ENCODE measurements at places on chromosomes 12 and 14.

- DNase-seq: no peak
These were observed 509.6 kb downstream of the NOVA1 start for GRCh38 chr14:26088275-26088674.

GRCh38 chr12:122079033-122079531 is 526 bp downstream of the MLXIP start:
- DNase-seq: no peak

DNA sequence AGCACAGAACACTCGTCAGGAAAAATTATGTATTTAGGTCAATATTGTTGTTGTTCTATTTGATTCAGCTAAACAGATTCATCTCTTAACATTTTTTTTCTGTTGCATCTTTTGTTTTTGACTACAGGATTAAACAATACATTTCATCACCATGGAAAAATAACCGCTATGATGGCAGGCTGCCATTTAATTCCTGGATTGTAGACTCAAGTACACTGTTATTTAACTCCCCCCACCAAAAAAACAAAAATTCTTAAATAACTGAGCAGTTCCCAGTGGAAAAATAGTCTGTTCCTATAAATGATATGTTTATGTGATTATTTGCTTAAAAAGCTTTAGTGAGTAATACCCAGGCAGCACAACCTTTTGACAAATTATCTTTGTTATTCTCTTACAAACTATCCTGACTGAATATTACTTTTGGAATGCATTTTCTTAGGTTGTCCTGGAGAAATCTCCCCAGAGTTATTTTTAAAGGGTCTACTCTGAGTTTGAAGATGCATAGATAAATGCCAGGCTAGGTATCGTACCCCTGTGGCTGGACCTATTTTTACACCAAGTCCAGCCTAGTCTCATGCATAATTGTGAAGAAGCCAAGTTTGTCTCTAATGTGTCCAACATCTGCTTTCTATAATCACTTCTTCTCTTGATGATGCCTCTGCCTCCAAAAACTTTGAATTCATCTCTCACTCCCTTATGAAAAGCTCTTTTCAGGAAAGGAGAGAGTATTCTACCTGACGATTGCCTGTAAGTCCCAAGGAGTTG is 3.7 kb downstream of the KERA start:
- DNase-seq: no peak

DNA sequence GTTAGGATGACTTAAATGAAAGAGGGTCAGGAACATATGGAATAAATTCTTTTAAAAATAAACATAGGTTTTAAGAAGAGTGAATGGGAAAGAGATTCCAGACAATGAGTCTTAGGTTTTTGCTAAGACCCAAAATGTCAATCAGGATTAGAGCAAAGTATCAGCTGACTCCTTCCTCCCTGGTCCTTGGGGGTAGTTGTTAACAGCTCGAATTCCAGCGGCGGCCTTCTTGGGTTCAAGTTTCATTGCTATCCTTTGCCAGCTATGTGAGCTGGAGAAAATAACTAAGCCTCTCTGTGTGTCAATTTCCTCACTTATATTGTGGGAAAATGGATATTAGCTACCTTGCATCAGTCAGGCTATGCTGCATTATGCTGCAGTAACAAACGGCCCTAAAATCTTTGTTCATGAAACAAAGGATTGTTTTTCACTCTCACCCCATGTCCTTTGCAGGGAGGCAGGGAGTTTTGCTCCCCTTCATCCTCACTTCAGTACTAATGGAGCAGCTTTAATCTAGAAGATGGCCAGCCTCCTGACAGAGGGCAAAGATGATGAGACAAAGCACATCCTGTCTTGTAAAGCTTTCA is 83.8 kb upstream of the RFLNA start:
- no peak for DNase-seq

DNA sequence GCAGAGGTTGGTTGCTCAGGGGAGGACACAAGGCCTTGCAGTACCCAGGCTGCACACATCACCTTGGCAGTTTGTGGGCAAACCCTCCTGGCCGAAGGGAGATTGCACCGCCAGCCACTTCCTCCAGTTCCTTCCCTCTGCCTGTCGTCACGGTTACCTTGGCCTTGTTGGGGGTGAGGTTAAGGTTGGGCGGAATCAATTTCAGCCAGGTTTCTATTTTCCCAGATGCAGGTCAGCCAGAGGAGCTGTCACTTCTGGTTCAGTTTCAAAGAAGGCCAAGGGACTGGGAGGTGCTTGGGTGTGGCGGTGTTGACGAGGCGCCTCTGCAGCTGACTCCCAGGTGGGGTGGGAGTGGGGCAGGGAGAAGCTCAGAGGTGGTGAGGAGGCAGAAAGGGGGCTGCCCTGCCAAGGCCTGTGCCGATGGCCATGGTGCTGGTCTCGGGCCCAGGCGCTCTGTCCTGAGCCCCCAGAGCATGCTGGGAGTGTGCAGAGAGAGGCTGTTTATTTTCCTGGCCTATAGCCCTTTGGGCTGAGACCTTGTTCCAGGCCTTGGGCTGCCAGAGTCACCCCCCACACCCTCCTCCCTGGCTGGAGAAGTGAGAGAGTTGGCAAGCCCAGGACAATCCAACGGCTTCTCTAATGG is 31.4 kb downstream of the JDP2 start:
- no peak for DNase-seq
